ENCODE measurements at places on chromosomes 7 and 10.

DNA sequence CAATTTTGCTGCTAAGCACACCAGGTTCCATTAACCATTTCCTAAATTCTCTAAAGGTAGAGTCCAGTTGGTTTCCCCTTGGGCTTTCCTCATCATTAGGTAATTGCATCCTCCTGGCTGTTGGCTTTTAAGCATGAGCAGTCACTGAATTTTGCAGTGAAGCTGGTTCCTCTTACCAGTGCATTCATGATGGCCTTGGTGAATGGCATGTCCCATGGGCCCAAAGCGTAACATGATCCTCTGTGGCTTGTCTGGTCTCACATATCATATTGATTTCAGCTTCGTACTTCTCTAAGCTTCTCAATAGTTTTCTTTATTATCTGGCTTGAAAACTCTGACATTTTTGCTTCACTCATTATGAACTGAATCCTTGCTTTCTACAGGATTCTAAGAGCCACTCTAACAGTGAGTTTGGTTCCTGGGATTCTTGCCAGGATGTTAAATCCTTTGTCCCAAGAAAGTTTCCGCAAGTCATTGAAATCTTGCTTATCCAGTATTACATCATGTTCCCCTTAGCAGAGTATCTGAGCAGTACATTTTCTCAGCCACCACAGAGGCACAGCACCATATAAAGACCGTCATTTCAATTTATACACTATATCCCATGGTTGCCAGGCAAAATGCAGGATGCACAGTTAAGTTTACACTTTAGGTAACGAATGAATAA lies 134.2 kb downstream of the PTN start:
- no peak for DNase-seq

DNA sequence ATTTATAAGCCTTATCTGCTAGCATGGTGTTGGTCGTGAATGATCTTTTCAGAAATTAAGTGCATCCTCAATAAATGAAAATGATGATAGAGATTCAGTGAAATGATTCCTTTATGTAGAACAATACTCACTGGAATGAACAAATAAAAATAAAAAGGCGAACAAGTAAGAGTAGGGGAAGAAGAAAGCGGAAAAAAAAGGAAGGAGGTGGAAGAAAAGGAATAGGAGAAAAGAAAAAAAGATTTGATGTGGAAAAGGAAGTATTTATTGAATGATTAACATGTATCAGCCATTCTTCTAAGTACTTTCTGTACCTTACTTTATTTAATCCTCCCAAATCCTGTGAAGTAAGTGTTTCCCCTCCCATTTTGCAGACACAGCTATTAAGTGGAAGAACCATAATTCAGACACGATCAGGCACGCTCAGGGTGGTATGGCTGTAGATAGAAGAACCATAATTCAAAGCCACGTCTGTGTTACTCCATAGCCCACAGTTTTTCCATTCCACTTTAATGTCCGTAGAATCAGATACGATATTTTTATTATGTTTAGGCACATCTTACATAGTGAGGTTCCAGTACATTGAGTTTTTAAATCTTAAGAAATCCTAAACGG lies 156.2 kb upstream of the LAMB4 start:
- DNase-seq = no peak

GRCh38 chr7:29254591-29254990 lies 60.0 kb downstream of the CHN2 start:
- DNase-seq = no peak

DNA sequence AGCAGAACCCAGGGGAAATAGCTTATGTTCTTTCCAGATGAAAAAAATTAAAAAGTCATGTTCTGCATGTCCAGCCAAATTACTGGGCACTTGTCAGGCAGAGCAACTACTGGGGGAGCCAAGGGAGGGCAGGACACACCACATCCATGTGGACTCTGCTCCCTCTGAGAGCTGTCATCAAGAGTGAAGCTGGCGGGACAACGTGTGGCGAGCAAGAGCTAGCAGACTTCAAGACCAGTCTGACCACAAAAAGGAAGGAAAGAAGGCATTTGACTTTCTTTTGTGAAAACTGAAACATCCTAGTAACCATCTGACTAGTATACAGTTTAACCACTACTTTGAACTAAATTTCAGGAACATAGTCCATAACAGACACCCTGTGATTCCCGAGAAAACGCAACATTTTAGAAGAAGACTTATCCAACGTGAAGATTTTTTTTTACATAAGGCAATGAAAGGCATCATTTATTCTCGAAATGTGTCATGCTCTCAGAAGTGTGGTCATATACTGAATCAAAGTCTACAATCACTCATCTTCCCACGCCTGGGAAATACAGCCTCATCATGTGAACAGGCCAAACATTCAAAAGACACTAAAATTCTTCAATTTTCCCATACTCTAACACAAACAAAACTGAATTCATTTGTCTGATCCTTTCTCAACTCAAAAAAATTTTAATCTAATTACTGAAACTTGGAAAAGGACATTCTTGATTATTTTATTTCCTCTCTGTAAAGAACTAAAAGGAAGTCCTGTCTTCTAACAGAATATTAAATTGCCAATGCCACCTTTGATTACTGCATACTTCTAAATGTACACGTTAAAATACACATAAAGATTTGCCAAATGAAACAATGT lies 15.5 kb downstream of the CYTH3 start:
- DNase-seq = no peak

- no peak for DNase-seq
These were observed 41.6 kb downstream of the BICC1 start for GRCh38 chr10:58554316-58554715.

GRCh38 chr10:34420795-34421194 lies 394.3 kb downstream of the PARD3 start:
- no peak for DNase-seq

GRCh38 chr7:152335900-152336571 lies 99.8 kb downstream of the KMT2C start:
- no peak for DNase-seq

- no peak for DNase-seq
These were observed 15.1 kb upstream of the CUBN start for GRCh38 chr10:17144757-17145156.

DNA sequence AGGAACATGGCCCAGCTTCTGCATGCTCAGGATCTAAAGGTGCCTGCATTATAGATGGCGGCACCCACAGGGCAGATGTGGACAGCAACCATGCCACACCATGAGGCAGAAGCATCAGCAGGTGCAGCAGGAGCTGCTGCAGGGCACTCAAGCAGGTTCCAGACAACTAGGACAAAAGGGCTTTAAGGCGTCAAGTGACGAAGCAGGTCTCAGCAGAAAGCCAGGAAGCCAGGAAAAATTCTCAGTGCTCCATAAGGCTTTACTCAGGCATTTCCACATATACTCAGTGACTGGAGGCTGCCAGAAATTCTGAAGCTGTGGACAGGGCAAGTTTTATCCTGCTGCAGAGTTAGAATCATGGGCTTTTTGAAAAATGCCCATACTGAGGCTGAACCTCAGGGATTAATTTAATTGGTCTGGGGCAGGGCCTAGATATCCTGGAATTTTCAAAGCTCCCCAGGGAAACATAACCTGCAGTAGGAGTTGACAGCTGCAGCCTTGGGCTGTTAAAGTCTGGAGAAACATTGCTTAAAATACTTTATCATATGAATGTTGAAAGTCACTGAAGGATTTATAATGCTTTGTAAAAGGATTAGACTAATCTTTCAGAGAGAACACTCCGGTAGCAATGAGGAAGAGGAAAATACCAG lies 68.1 kb upstream of the RNF148 start:
- no peak for DNase-seq

DNA sequence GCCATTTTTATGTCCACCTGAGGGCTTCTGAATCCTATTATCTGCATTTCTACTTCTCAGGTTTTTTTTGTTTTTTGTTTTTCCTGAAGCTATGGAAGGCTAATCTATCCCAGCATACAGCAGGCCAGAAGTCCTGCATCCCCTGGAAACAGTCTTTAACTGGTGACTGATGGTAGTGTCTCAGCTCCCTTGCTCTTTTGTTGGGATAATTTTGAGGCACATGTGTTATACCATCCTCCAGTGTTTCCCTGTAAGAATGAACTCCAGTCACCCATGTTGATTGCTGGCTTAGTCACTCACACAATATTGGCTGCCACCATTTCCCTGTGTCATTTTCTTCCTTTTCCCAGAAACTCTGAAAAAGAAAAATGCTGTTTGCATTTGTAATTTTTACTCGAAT lies 1094.0 kb upstream of the LRRN3 start:
- DNase-seq = no peak

DNA sequence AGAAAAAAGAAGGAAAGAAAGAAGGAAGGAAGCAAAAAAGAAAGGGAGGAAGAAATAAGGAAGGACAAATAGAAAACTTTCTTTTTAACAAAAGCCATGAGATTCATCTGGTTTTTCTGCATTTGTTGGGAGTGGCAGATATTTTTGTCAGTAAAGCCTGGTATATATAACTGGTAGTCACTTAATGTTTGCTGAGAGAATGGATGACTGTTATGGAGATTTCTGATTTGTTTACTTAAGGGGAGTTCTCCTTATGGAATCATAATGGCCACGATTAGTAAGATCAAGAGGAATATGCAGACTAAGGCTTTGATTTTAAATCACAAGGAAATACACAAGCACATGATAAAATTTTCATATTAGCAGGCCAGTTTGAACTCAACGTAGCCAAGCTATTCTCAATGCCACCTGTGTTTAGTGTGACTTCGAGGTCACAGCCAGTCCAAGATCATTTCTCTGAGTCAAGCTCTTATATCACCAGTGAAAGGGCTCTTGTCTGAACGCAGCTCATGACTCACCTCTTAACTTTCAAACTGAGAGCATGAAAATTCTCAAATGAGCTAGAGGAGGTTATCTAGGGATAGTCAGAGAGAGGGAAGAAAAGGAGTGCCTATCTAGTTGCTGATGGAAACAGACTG lies 445.1 kb upstream of the ZMIZ1 start:
- DNase-seq = no peak

DNA sequence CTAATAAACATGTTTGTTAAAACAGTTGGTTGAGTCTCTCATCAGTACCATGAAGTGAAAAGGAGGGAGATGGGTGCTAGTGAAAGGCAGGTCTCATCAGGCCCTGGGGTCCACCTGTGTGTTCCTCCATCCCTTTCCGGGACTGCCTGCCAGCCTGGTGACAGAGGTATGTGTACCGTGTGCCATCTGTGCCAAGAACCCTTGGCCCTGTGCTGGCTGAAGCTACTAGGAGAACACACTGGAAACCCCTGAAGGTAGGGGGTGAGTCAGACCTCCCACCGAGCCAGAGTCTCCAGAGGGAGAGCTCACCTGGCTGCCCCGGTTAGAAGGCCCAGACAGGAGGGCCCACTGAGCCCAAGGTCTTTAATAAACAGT lies 2.3 kb downstream of the DDIT4 start:
- no peak for DNase-seq

DNA sequence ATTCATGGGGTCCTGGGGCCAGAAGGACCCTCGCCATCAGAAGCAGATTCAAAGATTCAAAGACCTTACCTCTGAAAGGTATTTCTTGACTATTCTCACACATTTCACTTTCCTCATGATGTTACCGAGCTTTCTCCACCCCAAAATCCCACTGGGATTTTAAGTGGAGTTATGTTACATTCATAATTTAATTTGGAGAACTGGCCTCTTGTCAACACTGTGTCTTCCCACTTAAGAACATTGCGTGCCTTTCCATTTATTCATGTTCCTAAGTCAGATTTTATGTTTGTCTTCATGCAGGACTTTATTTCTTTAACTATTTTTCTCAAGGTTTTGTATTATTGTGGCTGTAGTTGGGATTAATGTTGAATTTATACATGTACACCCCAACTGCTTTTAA lies 123.5 kb upstream of the BMPER start:
- DNase-seq = no peak

Data from iPS DF 6.9 (cell line).